ENCODE measurements at places on chromosomes 5 and 9.

GRCh38 chr9:17635115-17635890, 56.4 kb downstream of the SH3GL2 start:
- DNase-seq, result no peak

- DNase-seq, result no peak
Measured at GRCh38 chr5:32346869-32347268, 34.1 kb upstream of the MTMR12 start.

DNA sequence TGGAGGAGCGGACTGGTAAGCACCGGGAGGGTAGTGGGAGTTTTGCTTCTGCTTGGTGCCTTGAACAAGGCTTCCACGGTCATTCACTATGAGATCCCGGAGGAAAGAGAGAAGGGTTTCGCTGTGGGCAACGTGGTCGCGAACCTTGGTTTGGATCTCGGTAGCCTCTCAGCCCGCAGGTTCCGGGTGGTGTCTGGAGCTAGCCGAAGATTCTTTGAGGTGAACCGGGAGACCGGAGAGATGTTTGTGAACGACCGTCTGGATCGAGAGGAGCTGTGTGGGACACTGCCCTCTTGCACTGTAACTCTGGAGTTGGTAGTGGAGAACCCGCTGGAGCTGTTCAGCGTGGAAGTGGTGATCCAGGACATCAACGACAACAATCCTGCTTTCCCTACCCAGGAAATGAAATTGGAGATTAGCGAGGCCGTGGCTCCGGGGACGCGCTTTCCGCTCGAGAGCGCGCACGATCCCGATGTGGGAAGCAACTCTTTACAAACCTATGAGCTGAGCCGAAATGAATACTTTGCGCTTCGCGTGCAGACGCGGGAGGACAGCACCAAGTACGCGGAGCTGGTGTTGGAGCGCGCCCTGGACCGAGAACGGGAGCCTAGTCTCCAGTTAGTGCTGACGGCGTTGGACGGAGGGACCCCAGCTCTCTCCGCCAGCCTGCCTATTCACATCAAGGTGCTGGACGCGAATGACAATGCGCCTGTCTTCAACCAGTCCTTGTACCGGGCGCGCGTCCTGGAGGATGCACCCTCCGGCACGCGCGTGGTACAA, 556 bp downstream of the PCDHGC3 start:
- peak; percentile 75 for DNase-seq

GRCh38 chr9:116350213-116350612, 196.6 kb downstream of the PAPPA start:
- DNase-seq, result no peak

DNA sequence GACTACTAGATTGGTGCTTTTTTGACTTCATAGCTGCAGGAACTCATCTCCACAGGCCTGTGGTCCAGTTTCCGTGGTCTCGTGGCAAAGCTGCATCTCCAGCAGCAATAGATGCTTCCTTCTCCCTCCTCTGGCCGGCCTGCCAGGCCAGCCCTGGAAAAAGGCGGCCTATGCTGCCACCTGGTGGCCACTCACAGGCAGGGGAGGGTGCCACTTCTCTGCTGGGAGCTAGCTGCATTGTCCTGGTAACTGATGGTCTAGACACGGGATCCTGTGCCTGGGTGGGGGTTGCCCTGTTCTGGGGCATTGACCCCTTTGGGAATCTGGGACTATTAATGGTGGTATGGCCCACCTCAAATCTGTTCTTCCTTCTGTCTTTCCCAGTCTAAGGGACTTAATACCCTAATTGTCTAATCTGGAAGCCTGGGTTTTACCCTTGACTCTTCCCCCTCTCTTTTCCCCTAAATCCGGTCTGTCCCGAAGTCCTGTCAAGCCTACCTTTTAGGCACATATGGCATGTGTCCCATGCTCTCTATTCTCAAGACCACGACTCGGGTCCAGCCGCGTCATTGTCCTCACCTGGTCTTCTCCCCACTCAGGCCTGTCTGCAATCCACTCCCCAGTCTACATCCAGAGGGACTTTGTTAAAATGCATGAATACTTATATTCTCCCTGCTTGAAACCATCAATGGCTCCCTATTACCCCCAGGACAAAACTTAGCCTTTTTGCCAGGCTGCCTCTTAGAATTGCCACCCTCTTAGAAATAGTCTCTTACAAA, 20.1 kb upstream of the PTGS1 start:
- peak; percentile 94 for DNase-seq

DNA sequence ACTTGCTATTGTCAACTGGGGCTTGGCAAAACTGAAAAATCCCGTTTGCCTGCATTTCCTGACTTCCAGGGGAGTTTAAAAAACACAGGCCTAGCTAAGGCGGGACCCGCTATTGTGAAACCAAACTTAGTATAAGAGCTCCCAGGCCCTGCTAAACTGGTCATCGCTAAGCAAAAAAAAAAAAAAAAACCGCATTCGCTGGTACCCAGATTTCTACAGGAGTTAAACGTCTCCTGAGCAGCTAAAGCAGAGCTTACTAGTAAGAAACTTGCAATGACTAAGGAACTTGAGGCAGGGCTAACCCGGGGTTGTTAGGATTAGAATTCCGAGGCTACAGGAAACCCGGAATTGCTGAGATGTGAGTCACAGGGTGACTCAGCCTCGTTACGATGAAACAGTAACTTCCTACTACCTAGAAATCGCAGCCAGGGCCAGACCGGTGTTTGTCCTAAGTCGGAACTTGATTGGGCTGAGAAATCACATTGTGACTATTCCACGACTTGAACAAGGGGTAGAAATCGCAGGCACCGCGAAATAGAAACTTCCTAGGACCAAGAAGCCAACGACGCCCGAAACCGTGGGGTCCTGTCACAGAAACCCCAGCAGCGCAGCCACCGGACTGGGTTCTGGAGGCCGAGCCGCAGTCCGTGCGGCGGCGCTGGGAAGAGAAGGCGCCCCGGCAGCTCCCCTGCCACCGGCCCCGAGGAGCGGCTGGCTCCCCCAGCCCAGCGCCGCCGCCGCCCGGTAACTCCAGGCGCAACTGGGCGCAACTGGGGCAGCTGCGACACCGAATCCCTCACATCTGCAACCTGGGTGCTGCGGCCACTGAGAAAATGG, 89.4 kb downstream of the ANXA2R start:
- DNase-seq, result no peak

DNA sequence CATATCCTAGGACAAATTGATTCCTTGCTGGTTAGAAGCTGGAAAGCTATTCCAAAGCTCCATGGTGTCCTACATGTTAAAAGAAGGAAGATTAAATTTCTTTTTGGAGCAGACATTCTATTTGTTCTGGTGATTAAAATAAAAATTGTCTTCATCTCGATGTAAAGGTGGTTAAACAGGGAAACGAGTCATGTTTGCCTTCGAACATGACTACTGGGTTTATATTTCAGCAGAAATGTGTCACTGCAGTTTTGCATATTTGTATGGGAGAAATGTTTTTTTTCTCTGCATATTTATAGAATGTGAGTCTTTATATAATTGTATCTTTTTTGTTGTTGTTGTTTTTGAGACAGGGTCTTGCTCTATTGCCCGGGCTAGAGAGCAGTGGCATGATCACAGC, 36.4 kb downstream of the ADAMTS12 start:
- no peak for DNase-seq

GRCh38 chr5:145350513-145350912, 484.6 kb downstream of the PRELID2 start:
- DNase-seq, result no peak

- no peak for DNase-seq
Measured at GRCh38 chr5:140310434-140310833, 7.5 kb upstream of the PFDN1 start.

- DNase-seq, result no peak
Measured at GRCh38 chr5:82593481-82593880, 315.3 kb upstream of the RPS23 start.

- DNase-seq, result peak; percentile 94
Measured at GRCh38 chr9:37913480-37914153, 9.7 kb upstream of the SLC25A51 start.

DNA sequence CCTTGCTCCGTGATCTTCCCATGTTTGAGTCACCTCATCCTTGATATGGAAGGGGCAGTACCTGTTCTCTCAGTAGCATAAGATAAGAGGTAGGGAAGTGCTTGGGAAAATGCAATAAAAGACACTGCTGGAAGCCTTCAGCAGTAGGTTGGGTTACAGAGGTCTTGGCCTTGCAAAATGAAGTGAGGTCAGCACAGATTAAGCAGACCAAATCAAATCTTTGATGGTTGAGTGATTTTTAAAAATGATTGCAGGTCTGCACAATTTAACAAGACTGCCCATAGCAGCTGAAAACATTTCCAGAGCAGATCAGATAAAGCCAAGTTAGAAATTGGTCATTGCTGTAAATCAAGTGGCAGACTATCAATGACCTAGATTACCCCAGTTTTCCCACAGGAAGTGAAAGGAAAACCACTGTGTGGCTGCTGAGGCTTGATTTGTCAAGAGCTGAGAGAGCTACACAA, 32.9 kb downstream of the PALM2AKAP2 start:
- DNase-seq, result no peak

DNA sequence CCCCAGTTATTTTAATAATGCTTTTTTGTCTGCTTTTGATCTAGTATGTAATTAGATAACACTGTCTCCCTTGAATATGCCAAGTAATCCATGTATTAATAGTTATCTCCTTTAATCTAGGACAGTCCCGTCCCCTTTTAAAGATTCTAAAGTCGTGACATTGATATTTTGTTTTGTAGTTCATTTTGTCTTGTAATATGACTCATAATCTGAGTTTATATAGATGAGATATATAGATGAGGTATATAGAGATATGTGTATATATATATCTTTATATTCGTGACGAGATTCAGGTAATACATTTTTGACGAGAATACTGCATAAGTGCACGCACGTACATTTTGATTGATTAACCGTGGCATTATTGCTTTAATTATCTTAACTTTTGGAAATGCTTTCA, 1.6 kb downstream of the SREK1 start:
- no peak for DNase-seq

GRCh38 chr5:170300361-170301013, 2.9 kb upstream of the LCP2 start:
- DNase-seq, result no peak

- no peak for DNase-seq
Measured at GRCh38 chr5:64947031-64947430, 178.3 kb downstream of the CWC27 start.

DNA sequence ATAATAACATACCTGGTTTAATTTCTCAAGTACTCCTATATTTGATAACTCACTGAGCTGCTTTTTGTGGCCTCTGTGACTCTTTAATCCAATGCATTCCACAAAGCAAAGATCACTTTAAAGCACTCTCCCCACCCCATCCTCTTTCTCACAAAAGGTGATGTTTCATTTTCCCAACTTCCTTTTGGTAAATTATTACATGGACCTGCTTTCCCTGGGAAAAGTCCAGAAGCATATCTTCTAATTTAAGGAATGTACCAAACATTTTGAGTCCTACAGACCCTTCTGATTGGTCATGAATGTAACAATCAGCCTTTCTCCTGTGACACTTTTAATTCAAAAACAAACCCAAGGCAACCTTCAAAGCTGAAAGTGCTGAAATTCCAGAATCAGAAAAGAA, 71.1 kb downstream of the MLLT3 start:
- DNase-seq, result no peak

GRCh38 chr9:136568288-136569081, 22.6 kb upstream of the NOTCH1 start:
- no peak for DNase-seq

- peak; percentile 48 for DNase-seq
Measured at GRCh38 chr5:137822158-137822764, 45.4 kb upstream of the MYOT start.

GRCh38 chr9:111975709-111976108, 79.1 kb downstream of the UGCG start:
- DNase-seq, result no peak

DNA sequence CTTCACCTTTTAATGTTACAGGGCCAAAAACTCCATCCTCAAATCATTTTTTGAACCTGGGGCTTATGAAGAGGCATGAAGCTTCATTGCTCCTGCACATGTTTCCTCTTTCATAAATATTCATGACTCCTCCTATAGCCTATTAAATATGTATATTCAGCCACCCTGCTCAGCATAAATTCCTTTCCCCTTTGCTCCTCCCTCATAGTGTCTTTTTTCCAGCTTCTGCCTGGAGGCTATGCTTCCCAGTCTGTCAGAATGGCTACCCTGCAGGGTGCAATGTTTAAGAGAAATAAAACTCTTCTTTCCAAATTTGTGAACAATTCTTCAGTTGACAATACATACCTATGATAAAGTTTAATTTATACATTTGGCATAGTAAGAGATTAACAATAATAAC, 1082.9 kb upstream of the CDH18 start:
- no peak for DNase-seq

- DNase-seq, result no peak
Measured at GRCh38 chr9:84230355-84231145, 110.0 kb downstream of the SLC28A3 start.

DNA sequence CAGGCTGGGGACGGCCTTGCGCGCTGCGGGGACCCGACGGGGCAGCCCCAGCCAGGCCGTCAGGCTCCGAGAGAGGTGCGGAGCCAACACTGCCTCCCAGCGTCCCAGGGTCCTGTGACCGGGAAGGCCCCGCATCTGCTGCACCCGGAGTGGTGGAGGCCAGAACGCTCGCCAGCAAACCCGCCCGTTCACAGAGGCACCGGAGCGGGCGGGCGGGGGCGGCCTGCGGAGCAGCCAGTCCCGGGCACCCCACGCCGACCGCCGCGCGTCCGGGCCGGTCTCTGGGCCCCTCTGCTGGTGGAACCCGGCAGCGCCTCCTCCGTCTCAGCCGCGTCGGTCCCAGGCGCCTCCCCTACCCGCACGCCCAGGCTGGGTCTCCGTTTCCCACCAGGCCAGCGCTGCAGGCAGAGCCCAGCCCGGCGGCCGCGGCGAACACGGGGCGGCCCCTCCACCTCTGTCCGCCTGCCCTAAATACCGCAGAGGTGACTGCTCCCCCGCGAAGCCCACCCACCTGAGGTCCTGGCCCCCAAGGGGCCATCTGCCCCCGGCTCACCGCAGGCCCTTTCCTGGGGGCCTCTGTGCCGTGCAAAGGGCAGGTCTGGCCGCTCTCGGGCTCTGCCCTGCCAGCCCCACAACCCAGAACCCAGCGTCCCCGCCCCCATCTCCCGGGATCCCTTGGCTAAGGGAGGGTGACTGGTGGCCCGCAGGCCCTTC, 15.9 kb downstream of the EXD3 start:
- DNase-seq, result peak; percentile 69

DNA sequence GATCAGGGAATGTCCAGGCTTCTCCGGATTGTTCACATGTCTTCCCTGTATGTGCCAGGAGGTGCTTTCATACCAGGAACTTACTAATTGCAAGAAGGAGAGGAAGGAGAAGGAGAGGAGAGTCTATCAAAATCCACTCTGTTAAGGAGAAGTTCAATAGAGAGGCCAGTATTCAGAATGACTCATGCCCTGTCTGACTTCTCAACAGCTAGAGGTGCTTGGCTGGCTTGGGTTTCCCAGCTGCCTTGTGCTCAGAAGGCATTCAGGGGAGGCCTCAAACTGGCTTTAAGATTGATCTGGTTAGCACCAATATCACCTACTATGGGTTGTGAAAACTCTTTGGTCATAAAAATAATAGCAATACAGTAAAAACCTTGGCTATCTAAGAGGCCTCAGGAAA, 167.9 kb upstream of the GLRA1 start:
- DNase-seq, result no peak

DNA sequence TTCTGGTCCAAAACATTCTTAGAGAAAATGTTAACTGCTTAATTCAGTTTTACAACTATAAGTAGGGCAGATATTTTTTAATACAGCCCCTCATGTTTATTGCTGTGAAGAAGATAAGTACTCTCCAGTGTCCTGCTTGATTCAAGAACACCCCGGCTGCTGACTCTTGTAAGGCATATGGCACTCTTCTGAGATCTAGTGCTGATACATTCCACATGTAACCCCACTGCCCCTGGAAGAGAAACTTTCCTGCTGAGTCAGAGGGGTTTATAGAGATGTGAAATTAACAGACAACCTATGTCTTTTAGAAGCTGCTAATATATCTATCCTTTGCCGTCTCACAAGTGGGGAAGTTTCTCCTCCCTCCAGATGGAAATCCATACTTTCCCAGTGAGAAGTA, 1.0 kb upstream of the MINAR2 start:
- DNase-seq, result no peak

All from head of caudate nucleus (tissue), 42 donors.